Suprapubic skin (tissue), 4 donors: ENCODE measurements at places on chromosomes 3 and 15. TPM values are rescaled to one million over a fixed set of nuclear protein-coding genes. Genes with fewer than 3 reads are reported as not detected.

GRCh38 chr3:124498891-124499290 is 231.4 kb upstream of the UMPS start:
- no peak overlapping the region for H3K4me3 ChIP-seq
- H3K27me3 ChIP-seq = no peaks in the 10 kb centered on the region
- DNase-seq = no peak
- H3K4me1 ChIP-seq = no peaks in the 10 kb centered on the region
- no peaks in the 10 kb centered on the region for H3K36me3 ChIP-seq
- H3K27ac ChIP-seq = no peak overlapping the region

DNA sequence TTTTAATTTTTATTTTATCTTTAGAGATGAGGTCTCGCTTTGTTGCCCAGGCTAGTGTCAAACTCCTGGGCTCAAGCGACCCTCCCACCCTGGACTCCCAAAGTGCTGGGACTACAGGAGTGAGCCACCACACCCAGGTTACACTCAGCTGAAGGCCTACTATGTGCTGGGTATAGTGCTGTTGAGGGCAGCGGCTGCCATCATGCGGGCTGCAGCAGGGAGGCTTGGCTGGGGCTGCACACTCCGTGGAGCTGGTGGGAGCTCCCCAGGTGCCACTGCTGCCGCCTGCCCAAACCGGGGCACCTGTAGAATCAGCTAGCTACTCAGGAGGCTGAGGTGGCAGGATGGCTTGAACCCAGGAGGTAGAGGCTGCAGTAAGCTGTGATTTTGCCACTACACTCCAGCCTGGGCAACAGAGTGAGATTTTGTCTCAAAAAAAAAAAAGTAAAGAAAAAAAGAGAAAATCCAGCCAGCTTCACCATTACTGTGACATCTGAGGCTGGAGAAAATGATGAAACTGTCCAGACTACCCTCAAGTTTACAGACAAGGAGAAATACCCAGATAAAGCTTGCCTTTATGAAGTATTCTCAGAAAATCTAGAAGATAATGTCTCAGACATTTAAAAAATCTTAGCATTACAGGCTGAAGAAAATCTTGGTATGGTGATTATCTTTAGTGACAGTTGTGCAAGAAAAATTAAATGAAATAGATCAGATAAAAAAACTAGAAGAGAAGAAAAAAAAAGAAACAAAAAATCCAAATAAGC is 42.1 kb downstream of the CRABP1 start:
- no peaks in the 10 kb centered on the region for H3K4me1 ChIP-seq
- DNase-seq = no peak
- no peak overlapping the region for H3K27ac ChIP-seq
- no peak overlapping the region for H3K4me3 ChIP-seq

DNA sequence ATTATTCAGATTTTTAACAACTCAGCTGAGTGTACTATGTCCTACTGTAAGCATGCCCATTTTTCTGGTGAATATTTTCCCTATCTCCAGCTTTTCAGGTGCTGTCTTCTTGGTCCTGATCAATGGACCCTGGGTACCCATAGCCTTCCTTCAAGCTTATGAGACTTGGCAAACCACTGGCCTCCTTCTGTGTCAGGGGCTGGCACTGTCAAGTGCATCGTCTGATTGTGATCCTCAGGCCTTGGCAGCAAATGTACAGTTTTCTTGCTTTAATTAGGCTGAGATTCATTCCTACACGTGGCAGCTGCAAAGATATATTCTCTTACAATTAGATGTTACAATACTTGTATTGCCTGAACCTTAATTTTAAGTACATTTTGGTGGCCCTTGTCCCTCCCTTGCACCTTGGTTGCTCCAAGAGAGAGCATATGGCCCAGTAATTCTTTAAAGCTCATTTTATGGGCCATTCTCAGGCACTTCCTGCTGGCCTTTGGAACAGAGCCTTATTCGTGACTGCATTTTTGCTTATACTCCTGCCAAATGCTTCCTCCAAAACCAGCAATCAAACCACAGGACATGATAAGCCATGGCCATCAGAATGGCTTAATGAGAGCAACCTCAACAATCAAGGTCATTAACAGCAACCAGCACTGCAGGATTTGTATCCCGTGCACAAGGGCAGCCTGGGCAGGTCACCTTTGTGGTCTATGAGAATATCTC is 179.9 kb downstream of the CNTN6 start:
- no peak overlapping the region for H3K4me3 ChIP-seq
- H3K36me3 ChIP-seq = no peaks in the 10 kb centered on the region
- H3K4me1 ChIP-seq = no peaks in the 10 kb centered on the region
- no peaks in the 10 kb centered on the region for H3K27me3 ChIP-seq

GRCh38 chr3:11136116-11136515 is 18.2 kb upstream of the HRH1 start:
- H3K4me1 ChIP-seq = peaks cover 31% of the 10 kb centered on the region
- H3K27ac ChIP-seq = peak overlapping the region; percentile 82
- no peaks in the 10 kb centered on the region for H3K36me3 ChIP-seq
- H3K27me3 ChIP-seq = no peaks in the 10 kb centered on the region
- DNase-seq = no peak
- H3K4me3 ChIP-seq = no peak overlapping the region

- H3K27me3 ChIP-seq = no peaks in the 10 kb centered on the region
- H3K36me3 ChIP-seq = peaks cover 96% of the 10 kb centered on the region
- H3K27ac ChIP-seq = no peak overlapping the region
- H3K4me3 ChIP-seq = no peak overlapping the region
Measured at GRCh38 chr3:12908136-12908730, 66.9 kb upstream of the RPL32 start.

Gene RETNLB
- total RNA-seq = not detected

Gene SOX14
- not detected for total RNA-seq

Gene TCAIM
- 26.9 TPM for total RNA-seq
